ELR (cell line): ENCODE measurements at places on chromosomes 5 and 9.

- peak; percentile 76 for DNase-seq
These were observed 118.4 kb upstream of the DPYSL3 start for GRCh38 chr5:147628058-147628895.

GRCh38 chr5:116859666-116860320, 285.2 kb upstream of the SEMA6A start:
- DNase-seq = no peak

DNA sequence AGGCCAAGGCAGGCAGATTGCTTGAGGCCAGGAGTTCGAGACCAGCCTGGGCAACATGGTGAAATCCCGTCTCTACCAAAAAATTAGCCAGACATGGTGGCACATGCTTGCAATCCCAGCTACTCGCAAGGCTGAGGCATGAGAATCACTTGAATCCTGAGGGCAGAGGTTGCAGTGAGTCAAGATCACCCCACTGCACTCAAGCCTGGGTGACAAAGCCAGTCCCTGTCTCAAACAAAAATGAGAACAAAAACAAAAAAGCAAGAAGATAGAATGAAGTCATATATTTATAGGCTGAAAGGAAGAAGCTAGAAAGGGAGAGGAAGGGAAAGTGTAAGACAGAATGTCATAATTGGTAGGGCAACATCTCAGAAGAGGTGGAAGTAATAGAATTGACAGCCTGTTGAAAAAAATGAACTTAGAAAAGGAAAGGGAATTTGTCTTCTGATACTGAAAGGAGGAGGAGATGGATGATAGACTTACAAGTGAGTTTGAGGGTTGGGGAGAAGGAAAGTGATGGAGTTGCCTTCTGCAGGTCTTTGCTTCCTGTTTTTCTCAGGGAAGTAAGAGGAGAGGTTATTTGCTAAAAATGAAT, 32.2 kb downstream of the CARD6 start:
- no peak for DNase-seq

- no peak for DNase-seq
These were observed 19.0 kb downstream of the GLRX start for GRCh38 chr5:95803271-95804148.

GRCh38 chr5:173119719-173120118, 24.6 kb upstream of the BNIP1 start:
- no peak for DNase-seq

GRCh38 chr5:134142806-134143205, 28.3 kb downstream of the TCF7 start:
- no peak for DNase-seq

DNA sequence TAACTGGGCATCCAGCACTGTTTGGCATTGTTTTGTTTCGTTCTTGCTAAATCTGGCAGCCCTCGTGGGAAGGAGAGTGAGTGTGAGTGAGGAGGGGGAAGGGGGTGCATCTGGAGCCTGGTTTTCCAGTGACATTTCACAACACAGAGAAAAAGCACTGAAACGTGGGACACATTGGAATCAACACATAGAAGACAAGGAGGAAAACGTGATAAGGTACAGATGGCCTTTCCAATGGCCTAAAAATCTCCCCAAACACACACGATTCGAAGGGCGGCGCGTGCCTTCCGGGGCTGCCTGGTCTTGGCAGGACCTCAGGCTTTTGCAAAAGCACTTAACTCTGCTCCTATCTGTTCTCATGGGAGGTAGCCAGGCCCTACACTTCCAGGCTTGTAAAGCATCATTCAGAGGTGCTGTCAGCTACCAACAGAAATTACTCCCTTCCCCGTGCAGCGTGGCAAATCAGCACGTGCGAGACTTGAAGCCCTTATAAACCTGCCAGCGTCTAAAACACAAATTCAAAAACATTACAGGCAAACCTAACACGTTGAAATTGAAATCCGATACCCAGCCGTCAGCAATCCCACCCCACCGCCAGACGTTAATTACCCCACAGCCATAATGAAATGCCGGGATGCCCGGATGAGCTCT, 129.4 kb downstream of the OLFM1 start:
- DNase-seq = no peak

- DNase-seq = no peak
These were observed 417.5 kb upstream of the ADAMTSL1 start for GRCh38 chr9:18056269-18056992.

DNA sequence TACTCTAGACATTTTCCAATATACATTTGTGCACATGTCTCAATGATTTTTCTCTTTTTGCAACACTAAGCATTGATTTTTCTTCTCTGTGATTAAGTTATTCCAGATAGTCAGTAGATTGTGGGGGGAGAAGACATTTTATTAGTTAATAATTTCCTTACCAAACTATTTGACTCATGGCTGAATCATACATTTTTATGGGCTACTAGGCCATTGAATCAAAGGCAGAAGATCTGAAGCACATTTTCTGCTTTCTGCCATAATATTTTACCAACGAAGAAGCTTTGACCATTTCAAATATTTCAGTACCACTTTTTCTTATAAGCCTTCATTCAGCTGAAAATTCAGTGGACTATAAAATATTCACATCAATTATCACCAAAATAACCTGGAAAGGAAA, 175.6 kb downstream of the IRX2 start:
- no peak for DNase-seq

- DNase-seq = no peak
These were observed 8.3 kb downstream of the SOHLH1 start for GRCh38 chr9:135690836-135691570.

GRCh38 chr5:176173647-176174046, 64.6 kb upstream of the SIMC1 start:
- DNase-seq = no peak

- no peak for DNase-seq
These were observed 24.3 kb upstream of the PLIN2 start for GRCh38 chr9:19151425-19152159.

DNA sequence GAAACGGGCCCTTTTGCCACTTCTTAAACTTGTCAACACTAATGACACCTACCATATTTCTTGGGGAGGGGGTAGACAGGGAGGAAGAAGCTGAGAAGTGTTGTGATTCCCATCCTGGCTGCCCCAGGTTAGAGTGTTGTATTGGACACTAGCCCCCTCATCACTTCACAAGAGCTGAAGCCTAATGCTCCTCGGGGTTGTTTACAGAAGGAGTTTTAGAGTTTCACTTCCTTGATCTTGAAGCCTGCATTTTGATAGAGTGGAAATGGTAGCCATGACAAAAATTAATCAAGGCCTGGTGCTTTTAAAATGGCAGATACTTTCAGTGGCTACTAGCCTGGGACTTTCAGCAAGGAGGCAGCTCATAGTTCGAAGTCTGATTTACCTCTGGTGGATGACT, 11.0 kb upstream of the FAM120AOS start:
- DNase-seq = no peak

- DNase-seq = no peak
These were observed 41.8 kb upstream of the CDKN2B start for GRCh38 chr9:22050924-22051323.

DNA sequence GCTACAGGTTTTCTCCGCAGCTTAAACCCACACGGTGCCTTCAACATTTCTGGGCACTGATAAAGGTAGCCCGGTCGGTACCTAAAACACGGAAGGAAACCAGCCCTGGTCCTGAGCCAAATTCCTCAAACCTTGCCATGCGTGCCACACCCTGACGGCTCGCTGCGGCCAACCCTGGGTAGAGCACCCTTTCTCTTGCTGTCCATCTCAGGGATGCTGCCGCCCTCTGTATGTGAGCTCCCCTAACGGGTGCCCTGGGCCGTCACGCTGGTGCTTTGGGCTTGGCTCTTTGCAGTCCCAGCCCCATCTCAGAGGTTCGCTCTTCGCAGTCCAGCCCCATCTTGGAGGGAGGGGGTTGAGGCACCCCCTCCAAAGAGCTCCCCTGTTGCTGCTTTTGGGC, 43.9 kb downstream of the PNPLA7 start:
- DNase-seq = no peak

- no peak for DNase-seq
These were observed 96.6 kb downstream of the ISL1 start for GRCh38 chr5:51479840-51480239.

DNA sequence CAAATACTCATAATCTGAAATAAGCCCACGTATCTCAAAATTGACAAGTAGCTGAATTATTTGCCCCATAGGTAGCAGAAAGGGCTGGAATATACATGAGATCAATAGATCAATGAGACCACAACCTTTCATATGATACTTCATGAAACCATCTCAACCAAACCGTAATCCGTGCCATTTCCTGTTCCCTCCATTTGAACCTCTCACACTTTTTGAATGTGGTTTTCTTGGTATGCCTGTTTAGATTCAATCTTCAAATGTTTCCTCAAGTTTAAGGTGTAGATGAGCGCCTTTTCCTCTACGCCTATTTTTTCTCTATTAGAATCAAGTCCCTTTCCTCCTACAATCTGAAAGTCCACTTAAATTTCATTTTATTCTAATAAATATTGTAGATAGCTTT, 805.5 kb downstream of the EFNA5 start:
- DNase-seq = no peak

GRCh38 chr5:96247097-96247701, 185.8 kb downstream of the PCSK1 start:
- DNase-seq = no peak

DNA sequence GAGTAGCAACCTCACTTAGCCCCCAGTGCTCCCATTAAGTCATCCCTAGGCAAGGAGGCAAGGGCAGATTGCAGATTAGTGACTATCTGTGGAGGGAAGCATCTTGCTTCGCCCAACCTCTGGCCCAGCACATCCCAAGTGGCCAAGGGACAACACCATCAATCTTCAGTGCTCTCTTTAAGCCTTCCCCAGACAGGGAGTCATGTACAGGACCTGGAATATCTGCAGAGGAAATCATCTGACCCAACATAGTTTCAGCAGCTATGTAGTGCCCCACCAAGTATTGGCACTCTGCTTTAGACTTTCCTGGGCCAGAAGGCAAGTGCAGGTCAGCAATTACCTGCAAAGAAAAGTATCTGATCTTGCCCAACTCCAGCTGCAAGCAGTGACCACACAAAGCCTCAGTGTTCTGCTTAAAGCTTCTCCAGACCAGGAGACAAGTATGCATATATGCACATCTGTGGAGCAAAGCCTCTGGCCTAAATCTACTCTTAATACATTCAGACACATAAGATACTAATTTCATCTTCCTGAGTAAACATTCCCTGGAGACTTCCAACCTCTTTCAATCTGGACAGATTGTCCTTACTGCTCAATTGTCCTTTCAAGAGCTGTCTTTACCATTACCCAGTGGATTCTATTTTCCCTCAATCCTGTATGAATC, 224.8 kb upstream of the VLDLR start:
- no peak for DNase-seq

DNA sequence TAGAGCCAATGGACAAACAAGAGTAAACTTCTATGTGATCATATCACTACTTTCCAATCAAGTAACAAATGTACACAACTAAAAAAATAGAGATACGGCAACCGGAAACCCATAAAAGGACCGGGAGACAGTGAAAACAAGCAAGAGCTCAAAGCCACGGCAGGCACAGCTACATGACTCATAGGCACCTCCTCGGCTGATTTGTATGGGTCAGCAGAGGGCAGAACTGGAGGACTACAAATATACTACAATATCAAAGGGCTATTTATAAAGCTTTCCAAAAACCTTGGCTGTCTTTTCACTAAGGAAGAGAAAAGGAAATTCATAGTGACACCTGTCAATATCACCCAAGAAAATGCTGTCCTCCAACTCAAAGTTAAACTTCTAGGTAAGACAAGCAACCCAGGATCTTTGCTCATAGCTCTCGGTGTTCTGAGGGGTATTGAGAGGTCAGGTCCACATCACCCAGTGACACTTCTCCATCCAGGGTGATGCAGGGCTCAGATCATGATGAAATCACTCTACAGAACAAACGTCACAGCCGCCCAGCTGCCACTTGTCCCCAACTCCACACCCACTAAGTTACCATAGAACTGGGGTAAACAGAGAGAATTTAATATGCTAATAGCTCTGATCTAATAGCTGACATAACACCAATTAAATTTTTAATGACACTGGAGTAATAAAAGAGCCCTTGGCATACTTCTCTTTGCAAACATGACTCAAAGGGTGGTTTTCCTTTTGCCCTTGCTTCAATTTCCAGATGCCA, 41.3 kb downstream of the PFDN1 start:
- peak; percentile 94 for DNase-seq

DNA sequence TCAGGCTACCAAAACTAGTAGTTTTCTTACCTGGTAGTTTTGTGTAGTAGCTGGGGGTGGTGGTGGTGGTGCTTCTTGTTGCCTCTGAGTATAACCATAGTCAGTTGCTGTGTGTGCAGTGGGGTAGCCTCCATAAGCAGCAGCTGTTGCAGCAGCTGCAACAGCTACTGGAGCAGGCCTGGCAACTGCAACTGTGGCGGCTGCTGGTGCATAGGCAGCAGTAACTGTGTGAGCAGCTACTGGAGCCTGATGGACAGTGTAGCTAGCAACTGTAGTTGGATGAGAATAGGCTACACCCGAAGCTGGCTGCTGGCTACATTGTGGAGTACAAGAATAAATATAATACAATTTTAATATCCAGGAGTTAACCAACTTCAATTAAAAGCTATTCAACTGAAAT, 24.7 kb downstream of the ZFR start:
- no peak for DNase-seq

GRCh38 chr5:122490718-122491117, 178.7 kb downstream of the SNCAIP start:
- no peak for DNase-seq

GRCh38 chr9:4292781-4293180, 7.1 kb downstream of the GLIS3 start:
- DNase-seq = peak; percentile 59

- DNase-seq = no peak
These were observed 123.1 kb downstream of the ADCY2 start for GRCh38 chr5:7518947-7519560.

GRCh38 chr5:68272289-68272688, 56.7 kb downstream of the PIK3R1 start:
- peak; percentile 57 for DNase-seq

GRCh38 chr5:150272531-150272930, 17.0 kb downstream of the CAMK2A start:
- DNase-seq = peak; percentile 78

GRCh38 chr9:113349445-113350094, at the start of gene BSPRY:
Gene BSPRY (plus strand): TSS chr9:113349541. CDS start chr9:113349580, 39 bp downstream.
- DNase-seq = no peak

- peak; percentile 54 for DNase-seq
These were observed 78.3 kb downstream of the CEP120 start for GRCh38 chr5:123344816-123345426.

- DNase-seq = no peak
These were observed 219.0 kb upstream of the EDIL3 start for GRCh38 chr5:84603568-84604185.

DNA sequence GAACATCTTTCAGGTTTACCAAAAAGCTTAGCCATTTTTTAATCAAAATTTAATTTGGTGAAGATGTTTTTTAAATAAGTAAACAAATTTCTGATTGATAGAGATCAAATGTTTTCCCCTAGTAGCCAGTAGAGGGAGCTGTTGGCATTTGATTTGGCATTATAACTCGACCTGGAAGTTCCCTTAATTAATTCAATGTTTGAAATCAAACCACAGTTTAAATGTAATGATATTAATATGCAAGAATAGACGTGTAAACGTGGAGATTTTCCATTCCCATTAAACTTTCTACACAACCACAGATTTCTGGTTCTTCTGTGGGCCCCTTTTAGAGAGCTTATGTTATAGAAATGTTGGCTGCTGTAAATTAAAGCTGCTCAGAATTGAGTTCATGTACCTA, 148.1 kb upstream of the MPDZ start:
- DNase-seq = peak; percentile 57

GRCh38 chr5:181281077-181281983, 20.4 kb upstream of the TRIM52 start:
- DNase-seq = no peak

GRCh38 chr5:108212775-108213346, 169.0 kb downstream of the FBXL17 start:
- DNase-seq = no peak
